ENCODE measurements at places on chromosomes 1 and 21.

- DNase-seq: no peak
Observed at GRCh38 chr1:230713915-230714764, at the start of gene AGT. AGT (minus strand) TSS chr1:230714122; CDS start chr1:230710823, 3,299 bp downstream.

- no peak for DNase-seq
Observed at GRCh38 chr1:15722411-15722810, 13.6 kb upstream of the SLC25A34 start.

GRCh38 chr1:20087668-20088067, 17.7 kb downstream of the PLA2G5 start:
- DNase-seq: no peak

GRCh38 chr1:205918955-205919746, 24.1 kb downstream of the SLC26A9 start:
- peak; percentile 73 for DNase-seq

DNA sequence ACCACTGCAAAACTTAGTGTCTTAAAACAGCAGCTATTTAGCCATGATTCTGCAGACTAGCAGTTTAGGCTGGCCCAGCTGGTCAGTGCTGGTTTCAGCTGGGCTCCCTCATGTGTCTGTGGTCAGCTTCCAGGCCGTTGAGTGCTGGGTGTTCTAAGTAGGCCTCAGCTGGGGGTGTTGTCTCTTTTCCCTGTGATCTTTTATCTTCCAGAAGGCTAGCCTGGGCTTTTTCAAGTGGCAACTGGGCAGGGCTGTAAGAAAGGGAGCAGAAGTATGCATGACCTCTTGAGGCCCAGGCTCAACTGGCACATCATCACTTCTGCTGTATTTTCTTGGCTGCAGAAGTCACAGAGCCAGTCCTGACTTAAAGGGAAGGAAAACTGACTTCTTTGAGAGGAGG, 136.1 kb downstream of the KIF26B start:
- DNase-seq: no peak

GRCh38 chr1:67468066-67468718, 38.0 kb upstream of the SERBP1 start:
- DNase-seq: no peak

DNA sequence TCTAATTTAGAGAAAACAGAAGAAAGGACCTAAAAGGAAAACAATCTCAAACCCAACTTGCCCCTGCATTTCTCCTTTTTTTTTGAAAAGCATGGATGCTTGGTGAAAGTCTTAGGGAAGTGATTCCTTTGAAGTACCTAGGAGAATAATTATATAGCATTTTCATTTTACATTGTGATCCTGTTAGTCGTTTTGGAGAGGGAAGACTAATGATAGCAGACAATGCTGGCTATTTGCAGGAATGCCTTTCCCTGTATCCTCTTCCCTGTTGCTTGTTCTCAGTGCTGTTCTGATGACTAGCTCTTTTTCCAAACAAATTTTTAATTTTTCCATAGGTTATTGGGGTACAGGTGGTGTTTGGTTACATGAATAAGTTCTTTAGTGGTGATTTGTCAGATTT, 53.9 kb downstream of the LAMC1 start:
- DNase-seq: no peak

DNA sequence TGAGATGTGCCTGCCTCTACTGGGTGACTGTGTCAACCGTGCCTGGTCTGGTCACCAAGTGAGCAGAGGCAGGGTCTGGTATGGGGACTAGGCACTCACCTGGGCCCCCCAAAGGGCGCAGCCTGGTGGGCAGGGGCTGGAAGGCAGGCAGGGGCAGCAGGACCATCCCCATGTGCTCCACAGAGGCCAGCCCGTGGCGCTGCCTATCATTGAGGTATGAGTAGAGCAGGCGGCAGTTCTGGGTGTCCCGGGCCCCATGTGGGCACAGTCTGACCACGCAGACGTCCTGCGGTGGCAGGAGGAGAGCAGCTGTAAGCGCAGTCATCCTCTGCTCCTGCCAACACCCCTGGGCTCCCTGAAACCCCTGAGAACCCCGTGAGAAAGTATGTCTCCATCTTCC, 23.7 kb downstream of the SPOCD1 start:
- DNase-seq: peak; percentile 44

DNA sequence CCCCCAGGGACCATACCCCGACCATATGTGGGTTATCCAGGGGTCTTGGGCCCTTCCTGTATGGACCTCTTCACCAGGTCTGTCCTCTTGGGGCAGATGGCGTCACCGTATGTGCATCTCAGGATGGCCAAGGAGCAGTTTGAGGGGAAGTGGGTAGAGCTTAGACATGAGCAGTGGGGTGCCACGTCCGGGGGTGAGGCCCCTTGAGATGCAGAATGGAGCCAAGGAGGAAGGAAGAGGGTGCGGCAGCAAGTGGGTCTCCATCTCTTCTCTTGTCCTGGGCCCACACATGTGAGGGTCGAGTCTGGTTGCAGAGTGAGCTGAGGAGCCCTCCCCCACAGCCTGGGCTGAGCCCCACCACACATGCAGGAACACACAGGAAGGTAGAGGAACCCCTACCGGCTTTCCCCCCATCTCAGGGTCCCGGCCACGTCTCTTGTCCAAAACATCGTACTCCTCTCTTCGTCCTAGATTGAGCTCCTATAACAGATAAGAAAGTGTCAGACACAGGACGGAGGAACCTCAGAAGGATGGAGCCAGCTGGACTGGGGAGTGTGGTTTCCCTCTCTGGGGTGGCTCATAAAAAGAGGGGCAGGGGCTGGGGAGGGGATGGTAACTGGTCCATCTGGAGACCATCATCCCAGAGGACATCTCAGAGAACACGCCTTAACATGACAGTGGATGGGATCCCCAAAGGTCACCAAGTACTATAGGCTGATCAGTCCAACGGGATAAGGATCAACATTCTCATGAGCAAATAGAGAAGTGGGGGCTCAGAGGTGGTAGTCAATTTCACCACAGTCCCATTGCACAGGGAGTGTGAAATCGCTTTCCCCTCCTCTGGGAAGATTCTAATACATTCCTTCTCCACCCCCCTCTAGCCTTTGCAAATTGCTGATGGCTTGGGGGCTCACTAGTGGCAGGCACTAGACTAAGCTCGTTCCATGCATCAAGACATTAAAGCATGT, 79.9 kb downstream of the CD247 start:
- no peak for DNase-seq

GRCh38 chr1:154719586-154720327, 111.8 kb upstream of the ADAR start:
- DNase-seq: no peak

DNA sequence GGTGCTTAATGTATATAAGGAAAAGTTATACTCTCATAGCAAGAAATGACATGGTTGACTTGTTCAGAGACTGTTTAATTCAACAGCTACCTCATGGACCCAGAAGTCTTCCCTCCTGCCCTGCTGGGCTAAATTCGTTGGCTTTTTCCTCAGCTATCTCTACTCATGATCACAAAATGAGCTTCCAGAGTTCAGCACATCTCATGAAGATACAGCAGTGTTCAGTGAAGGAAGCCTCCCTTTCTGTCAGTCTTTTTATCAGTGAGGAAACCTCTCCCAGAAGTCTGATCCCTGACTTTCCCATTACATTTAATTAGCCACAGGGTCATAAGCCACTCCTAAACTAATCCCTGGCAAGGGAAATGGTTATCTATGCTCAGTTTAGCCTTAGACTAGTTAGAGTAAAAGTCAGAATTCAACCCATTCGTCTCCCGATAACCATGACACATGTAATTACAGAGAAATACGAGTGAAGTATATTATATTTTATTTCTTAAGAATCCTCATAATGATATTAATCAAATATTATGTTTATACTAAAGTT, 97.5 kb downstream of the DENND1B start:
- DNase-seq: no peak

DNA sequence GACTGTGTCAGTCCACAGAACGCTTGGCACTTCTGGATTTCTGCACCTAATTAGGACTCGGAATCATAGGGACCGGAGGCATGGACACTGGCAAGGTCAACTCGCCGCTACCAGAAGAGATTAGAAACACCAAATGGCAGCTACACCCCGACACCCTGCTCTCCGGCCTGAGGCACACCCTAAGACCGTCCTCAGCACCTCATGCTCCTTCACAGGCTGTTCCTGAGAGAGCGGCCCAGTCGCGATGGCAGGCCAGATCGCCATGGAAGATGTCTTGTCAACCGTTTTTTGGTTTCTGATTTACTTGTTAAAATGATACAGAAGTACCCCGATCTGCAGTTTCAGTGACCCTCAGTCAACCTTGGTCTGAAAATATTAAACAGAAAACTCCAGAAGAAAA, 46.8 kb downstream of the NPHP4 start:
- no peak for DNase-seq

DNA sequence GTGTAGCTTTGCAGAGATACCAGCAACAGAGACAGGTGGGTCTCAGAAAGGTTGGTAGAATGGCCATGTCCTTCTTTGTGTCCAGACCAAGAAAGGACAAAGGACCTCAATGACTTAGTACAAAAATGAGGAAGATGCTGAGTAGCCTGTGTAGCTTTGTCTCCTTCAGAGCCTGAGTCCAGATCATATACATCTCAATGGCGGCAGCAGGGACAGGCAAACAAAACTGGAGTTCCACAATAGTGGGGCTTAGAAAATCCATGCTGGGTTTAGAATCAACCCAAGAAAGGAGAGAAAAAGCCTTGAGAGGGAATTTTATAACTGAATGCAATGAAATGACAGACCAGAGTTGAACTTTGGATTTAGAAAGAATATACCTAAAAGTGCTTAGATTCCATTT, 339.0 kb downstream of the BRINP3 start:
- DNase-seq: no peak

GRCh38 chr1:38118976-38119375, 72.4 kb upstream of the POU3F1 start:
- DNase-seq: no peak

DNA sequence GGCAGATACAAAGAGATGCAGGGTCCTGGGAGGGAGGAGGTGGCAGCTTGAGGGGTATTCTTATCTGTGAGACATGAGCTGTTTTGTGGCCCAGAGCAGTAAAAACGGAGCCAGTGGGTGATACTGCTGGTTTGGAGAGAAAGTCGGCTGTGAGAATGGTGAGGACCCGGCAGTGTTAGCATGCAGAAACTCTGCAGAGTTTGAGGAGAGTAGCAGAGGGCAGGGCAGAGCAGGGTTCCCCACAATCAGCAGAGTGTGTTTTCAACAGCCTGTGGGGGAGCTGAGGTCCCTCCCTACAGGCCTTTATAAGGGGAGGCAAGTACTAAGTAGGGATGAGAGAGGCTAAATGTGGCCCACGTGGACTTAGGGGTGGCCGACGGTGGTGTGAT, 423 bp downstream of the SLAMF8 start:
- DNase-seq: peak; percentile 39

GRCh38 chr1:42177541-42177981, 13.0 kb upstream of the GUCA2A start:
- DNase-seq: peak; percentile 76

DNA sequence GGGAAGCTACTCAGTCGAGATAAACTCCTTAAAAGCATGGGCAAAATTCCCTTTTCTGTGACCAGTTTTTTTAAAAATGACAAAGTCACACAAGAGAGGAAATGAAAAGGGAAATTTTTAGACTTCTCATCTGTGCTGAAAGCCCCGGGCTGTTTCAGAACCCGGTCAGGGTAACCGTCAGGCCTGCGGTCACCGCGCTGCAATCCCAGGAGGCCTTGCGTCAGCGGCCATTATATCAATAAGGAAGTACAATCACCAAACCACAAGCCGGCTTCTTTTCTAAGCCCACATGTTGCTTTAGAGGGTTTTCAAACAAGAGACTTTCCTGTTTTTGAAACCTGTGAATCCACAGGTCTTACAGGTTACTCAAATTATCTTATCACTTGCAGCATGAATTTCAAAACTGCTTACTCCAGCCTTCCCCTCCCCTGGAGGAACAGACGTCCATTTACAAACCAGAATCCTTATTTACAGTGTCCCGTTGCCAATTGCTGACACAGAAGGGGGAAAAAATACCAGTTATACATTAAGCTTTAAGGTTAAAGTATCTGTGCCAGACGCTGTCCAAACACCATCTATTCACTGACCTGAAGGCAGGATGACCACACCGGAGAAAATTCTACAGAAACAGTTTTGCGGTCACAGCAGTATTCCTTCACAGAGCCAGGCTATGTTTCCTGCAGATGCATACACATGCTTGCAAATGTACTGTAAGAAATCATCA, 165.3 kb downstream of the TOMM20 start:
- DNase-seq: peak; percentile 95

- peak; percentile 65 for DNase-seq
Observed at GRCh38 chr1:157844089-157844830, 2.7 kb upstream of the CD5L start.

DNA sequence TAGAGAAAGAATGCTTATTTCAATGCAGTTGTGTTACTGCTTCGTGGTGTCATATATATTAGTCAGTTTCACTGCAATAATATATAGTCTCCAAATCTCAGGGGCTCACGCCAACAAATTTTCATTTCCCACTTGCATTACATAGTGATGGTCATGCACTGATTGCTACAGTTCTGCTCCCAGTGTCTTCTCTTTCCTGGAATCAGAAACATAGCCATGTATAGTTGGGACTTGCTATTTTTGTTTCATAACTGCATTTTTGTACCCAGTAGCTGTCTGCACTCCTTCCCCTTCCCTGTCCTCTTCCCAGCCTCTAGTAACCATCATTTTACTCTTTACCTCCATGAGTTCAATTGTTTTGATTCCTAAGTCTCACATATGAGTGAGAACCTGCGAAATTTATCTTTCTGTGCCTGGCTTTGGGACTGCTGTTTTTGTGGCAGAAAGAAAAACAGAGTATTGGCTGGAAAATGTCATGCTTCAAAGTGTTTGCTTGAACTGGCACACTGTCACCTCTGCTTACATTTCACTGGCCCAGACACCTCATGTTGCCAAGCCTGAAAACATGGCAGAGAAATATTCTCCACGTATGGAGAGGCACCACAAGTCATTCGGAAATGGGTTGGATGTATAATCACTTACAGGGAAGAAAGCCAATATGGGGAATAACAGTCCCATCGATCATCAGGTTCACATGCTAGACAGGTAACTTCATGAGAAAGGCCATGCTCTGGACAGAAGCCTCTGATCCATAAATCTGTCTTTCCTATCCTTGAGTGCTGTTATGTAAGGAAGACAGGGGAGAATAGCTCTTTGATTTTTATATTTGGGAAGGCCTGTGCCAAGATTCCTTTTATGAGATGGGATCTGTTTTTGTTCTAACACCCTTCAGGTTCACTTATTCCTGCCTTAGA, 60.4 kb upstream of the BACH1 start:
- DNase-seq: no peak

GRCh38 chr1:97545446-97545845, 375.4 kb downstream of the DPYD start:
- no peak for DNase-seq

DNA sequence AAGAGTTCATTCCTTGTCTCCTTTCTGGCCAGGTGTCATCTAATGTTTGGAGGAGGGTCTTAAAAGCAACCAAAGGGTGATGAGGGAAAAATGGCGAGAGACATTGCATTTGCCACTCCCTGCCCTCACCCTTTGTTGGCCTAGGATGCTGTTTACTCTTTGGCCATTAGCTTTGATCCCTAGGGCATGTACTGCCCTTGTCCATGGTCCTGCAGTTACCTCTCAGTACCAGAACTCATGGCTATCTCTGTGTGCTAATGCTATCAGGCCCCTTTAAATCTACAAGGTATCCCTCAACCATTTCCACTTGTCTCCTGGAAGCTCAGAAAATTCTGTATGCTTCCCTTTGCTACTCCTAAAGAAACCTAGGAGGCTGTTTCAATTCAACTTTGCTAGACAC, 424.8 kb upstream of the PLXNA2 start:
- no peak for DNase-seq

GRCh38 chr1:150235294-150235851, 539 bp downstream of the ANP32E start:
- peak; percentile 54 for DNase-seq
